ENCODE measurements at places on chromosomes 16 and 17.

DNA sequence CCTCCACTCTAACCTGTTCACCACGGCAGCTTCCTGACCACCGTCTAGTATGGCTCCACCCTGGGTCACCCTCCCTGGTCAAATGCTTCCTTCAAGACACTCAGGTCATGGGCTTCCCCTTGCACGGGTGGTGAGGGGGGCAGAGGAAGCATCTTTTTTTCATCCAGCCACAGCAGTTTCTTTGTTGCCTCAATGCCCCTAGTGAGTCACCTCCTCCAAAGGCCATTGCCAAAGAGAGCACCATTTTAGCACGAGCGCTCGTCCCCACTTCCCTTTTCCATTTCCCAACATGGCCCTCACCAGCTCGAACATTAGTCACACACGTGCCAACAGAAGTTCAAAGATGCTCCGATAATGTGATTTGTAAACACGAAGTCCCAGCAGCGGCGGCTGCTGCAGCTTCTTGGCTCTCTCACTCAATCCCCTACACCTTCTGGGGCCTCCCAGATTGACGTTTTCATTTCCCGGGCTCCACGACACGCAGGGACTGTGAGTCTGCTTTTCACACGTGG is 134.6 kb downstream of the GAS7 start:
- no peak for DNase-seq

DNA sequence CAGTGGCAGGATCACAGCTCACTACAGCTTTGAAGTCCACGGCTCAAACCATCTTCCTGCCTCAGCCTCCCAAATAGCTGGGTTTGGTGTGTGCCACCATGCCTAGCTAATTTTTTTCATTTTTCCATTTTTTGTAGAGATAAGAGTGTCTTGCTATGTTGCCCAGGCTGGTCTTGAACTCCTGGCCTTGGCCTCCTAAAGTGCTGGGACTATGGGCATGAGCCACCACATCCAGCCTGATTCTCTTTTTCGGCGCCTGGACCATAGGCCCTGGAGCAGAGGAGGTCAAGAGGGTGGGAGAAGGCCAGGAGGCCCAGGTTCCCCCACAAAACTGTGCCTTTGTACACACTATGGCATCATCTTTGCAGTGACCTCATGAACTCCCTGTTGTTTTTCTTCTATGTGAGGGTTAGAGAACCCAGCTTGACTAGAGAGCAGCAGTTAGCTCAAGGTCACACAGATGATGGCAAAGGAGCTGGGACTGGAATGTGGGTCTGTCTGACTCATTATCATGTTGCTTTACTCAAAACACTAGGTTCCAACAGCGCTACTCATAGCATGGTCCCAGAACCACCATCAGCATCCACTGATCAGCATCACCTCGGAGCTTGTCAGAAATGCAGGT is 16.3 kb downstream of the SCN4A start:
- DNase-seq = no peak

- DNase-seq = peak; percentile 10
Measured at GRCh38 chr17:76968707-76969597, 100.7 kb downstream of the MGAT5B start.

DNA sequence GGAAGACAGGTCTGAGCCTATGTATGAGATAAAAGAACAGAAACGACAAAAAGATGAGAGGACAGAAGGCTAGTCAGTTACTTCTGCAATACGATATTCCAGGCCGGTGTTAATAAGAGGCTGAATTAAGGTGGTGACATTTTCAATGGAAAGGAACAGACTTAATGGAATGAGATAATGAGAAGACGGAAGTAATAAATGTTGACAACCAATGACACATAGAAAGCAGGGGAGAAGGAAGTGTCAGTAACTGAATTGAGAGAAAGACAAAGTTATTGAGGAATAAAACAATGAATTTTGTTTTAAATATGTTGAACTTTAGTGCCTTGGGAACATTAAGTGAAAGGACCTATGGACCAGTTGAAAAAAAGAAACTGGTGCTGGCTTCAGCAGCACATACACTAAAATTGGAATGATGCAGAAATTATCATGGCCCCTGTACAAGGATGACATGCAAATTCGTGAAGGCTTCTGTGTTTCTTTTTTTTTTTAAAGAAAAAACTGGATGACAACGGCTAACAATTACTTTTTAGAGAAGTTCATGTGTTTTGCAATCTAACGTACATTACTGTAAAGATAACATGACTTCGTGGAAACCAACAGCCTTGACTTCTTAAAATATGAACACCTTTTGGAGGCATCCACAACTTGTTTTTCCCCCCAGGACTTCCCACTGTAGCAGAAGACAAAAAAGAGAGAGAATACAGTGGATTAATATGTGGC is 18.5 kb upstream of the CPD start:
- DNase-seq = no peak

Measured in stimulated activated CD4-positive, alpha-beta T cell treated with anti-CD3 and anti-CD28 coated beads, Interleukin-1b, Interleukin-23, amount 100 ng/mL, for 1 hour (primary cell).